SK-N-MC (cell line): ENCODE measurements at places on chromosomes 1 and 21.

DNA sequence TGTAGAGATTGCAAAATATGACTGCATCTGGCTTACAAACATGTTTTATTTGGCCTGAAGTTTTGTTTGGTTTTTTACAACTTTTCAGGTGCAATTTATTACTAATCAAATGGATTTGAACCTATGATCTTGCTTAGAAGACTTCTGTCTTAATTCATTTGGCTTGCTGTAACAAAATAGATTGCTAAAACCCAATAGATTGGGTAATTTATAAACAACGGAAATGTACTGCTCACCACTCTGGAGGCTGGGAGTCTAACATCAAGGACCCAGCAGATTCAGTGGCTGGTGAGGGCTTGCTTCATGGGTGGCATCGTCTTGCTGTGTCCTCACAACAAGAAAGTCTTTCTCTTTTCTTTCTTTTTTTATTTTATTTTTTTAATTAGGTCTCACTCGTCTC, 72.9 kb downstream of the LBR start:
- no peak for DNase-seq

- no peak for DNase-seq
Observed at GRCh38 chr21:42654179-42654912, 925 bp downstream of the PDE9A start.

GRCh38 chr1:171754971-171755370, 13.1 kb upstream of the VAMP4 start:
- DNase-seq: no peak

DNA sequence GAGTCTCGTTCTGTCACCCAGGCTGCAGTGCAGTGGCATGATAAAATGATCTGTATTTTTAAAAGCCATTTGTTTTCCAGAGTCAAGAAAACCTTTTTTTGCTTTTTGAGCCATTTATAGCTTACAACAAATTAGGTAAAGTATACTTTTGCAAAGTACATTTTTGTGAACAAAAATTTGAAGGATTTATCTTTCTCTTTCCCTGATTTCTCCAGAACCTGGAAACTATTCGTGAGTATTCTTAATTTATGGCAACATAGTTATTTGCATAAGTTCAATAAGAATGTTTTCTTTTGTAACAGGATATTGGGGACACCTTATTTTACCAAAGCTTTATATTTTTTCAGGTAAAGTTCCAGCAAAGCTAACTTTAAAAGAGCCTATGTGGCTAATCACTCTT, 37.4 kb upstream of the SLC35F3 start:
- no peak for DNase-seq

GRCh38 chr21:42653231-42654061, at the start of gene PDE9A:
Gene PDE9A (plus strand): TSS chr21:42653621. CDS start chr21:42653815, 194 bp downstream.
- DNase-seq: no peak

DNA sequence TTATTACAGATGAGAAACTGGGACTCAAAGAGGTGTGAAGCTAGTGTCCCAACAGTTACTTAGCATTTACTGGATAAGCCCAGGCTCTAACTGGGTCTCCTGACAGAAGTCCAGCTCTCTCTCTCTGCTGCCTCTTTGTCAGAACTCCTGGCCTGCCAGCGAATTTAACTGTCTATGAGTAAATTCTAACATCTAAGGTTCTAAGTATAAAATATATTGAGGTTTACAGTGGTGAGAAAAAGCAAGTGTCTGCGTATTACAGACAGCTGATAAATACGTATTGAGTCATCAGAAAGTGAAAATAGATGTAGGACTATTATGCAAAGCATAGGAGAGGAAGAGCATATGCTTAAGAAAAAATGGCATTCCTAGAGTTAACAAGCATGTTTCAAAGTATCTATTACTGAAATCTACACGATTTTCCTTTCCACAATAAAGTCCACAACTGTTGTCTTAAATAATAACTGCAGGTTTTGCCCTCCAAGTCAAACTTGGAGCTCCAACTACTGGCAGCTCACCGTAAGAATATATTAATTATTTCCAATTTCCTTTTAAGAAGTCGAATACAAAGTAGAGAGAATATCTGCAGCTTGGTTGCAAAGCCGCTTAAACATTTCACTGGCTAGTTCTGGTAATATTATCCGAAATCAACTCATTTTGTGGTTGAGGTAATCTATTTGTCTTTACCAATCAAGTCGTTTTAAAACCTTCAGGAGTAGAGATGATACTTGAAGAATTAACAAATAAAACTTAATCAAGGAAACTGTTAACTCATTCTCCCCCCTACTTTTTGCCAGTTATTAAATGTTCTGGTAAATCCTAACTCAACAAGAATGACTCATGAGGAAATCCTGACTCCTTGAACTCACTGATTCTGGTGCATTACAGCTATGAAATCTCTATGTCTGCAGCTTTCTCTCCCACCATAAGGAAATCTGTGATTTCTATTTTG, 1.4 kb upstream of the RGS2 start:
- DNase-seq: no peak

GRCh38 chr1:117653732-117654492, 48.1 kb downstream of the TENT5C start:
- no peak for DNase-seq

GRCh38 chr1:93653656-93654055, 28.0 kb downstream of the BCAR3 start:
- DNase-seq: no peak

GRCh38 chr1:247373721-247374141, 42.1 kb upstream of the ZNF496 start:
- DNase-seq: no peak

DNA sequence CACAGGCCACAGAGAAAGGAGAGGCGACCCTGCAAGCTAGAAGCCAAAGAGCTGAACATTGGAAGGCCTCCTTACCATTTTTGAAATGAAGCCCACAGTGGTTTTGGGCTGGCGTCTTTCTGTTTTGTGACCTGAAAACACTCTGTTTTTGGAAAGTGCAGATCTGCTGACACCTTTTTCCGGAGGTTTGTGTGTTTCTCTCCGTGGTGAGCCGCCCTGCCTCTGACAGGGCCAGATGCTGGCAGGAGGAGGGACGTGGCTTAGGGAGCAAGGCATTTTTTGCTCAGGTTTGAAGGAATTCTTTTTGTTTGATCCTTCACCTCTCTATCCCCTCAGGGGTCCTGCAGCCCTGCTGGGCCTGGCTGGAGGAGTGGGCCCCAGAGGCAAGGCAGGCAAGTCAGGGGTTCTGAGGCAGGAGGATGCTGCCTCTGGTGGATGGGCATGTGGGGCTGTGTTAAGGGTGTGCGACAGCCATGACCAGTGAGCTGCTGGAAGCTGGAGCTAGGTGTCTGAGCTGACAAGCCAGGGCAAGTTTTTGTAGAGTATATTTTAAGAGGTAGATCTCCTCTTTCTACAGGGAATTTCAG, 133.8 kb downstream of the CAMTA1 start:
- no peak for DNase-seq

DNA sequence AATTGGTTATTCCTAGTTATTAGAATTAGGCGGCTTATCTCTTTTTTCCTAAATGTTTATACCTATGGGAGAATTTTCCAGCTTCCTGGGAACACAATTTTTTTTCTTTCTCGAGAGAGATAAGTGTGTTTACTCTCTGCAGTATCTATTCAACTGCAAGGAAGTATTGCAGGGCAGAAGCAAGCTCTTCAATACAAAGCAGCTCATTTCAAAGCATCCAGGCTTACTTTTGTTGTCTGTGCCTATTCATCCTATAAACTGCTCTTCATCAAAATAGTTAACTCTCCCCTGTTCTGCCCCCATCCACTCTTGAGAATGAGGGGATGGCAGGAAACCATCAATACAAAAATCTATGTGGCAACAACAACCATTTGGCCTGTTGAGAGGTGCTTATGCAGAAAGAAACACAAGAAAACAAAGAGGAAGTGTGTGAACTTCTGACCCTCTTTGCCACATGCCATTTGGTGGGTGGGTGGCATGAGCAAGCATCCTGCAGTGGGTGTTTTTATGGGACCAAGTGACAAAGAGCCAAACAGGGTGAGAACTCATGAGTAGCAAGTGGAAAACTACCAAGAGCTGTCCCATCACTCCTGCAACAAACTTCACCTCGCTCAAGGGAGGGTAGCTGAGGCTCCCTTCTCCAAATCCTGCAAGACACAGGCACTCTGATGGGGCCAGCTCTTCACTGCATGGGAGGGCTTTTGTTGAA, 50.6 kb upstream of the MRPS6 start:
- DNase-seq: no peak

- peak; percentile 37 for DNase-seq
Observed at GRCh38 chr1:224116131-224116530, 2.2 kb downstream of the FBXO28 start.

GRCh38 chr21:43782431-43783097, 6.5 kb upstream of the CSTB start:
- DNase-seq: no peak

DNA sequence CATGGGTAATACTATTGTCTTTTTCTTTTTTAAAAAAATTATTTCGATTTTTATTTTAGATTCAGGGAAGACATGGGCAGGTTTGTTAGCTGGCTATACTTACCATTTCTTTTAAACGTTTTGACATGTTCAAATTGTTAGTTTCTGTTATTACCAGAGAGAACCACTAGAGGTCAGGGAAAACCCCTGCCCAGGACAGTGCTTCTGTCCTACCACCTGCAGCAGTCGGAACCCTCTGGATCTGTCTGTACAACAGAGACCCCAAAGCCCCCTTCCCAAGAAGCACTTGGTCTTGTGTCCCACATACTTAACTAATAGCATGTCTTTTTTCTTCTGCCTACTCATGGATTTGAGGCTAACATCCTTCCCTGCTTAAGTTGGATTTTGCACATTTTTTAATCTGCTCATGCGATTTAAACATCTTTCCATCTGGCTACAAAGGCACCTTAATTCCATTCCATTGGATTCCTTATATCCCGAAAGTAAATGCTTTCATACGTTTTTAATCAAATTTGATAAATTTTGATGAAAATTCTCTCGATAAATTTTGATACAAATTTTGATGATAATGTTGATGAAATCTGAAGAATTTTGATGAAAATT, 10.0 kb upstream of the C1orf115 start:
- DNase-seq: no peak

DNA sequence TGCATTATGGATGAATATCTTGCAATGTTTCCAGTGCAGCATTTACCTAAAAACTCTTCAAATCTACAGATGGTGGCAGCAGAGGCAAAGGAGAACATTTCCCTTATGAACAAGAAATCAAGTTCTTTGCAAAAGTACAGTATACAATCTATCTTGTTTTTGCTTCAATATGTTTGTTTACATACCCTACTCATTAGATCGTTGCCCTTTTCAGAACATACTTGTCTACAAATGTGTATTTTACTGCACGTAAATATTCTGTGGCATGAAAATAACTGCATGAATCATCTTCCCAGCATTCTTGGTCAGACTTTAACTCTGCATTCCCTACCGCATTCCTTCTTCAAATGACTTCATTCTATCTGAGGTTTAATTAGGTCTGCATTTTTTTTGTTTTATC, 212.7 kb downstream of the ZP4 start:
- DNase-seq: no peak

DNA sequence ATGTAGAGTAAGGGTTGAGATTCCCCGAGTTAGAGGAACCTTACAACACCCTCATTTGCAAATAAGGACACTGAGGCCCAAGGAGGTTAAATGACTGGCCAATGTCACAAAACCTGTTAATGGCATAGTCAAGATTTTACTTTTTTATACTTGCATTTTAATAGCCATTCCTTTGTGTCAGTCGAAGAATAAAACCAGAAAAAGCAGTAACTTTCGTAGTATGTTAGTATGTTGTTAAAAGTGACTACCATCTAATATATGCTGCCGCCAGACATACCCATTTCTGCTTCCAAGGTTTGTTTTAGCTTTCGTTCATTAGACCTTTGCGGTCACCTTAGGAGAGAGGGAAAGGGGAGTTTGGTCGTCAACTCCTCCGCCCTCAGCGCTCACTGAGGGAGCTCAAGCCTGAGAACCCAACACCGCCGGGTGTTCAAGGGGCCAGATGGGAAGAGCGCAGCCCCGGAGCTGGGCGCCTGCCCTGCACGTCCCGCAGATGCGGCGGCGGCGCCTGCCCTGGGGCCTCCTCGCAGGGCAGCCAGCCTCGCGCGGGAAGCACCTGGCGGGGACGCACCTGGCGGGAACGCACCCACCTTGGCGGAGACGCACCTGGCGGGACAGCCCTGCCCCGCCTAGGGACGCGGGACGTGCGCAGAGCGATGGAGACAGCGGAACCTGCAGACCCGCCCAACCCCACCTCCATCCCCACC, 466 bp downstream of the VPS26C start:
- DNase-seq: no peak

DNA sequence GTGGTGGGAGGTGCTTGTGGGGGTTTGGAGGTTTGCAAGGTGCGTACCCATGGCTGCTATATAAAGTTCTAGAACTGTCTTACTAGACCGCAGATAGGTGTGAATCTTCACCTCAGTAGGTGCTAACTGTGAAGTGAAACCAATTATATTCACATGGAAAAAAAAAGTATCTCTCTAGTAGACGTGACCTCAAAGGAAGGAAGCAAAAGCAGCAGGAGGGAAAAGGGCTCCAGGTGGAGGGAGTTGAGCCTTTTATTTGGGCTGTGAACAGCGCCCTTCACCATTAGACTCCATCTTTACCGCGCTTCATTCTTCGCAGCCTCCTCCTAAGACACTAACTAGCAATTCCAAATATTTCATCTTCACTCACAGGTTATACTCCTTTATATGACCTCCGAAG, 129.8 kb downstream of the TBX19 start:
- no peak for DNase-seq

DNA sequence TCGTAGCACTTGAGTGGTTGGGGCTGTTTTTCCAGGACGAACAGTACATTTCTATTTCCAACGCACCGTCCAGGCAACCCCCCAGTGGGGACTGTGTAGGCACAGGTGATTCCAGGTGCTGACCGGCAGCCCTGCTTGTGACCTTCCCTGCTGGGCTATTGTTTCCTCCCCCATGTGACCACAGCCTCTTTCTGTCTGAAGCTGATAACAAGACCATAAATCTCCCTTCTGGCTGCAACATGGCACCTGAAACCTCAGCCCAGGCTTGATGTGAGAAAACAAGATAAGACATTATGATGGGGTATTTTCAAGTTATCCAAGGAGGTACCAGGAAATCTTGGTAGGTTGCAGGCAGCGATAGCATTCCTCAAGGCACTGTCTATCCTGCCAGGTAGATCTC, 48.2 kb downstream of the HLX start:
- no peak for DNase-seq

GRCh38 chr1:47554901-47555300, 117.1 kb downstream of the FOXD2 start:
- DNase-seq: no peak

- DNase-seq: no peak
Observed at GRCh38 chr1:22625262-22625925, 11.0 kb upstream of the C1QA start.

GRCh38 chr1:89254658-89255287, 17.9 kb downstream of the GBP5 start:
- DNase-seq: peak; percentile 66

DNA sequence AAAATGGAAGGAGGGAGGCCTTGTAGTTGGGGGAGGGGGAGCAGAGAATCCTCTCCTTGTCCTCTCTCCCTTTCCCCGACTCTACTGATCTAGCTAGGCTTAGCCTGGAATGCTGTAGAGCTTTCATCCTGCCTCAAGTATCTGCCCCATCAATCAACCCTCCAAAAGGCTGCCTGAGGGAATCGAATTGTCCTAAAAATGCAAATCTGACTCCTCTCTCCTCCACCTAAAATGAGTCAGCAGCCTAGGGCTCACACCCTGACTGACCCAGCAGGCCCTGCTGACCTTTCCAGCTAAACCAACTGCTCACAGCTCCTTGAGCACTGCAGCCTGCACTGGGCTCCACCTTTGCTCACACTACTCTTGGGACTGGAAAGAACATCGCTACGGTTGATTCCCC, 2.8 kb downstream of the HPDL start:
- DNase-seq: no peak
